ENCODE measurements at places on chromosomes 6 and 20.
A peak's percentile ranks its signal among the peaks of the same experiment; 100 is the strongest.

- DNase-seq = no peak
Measured at GRCh38 chr6:4879741-4880275, 103.6 kb downstream of the CDYL start.

DNA sequence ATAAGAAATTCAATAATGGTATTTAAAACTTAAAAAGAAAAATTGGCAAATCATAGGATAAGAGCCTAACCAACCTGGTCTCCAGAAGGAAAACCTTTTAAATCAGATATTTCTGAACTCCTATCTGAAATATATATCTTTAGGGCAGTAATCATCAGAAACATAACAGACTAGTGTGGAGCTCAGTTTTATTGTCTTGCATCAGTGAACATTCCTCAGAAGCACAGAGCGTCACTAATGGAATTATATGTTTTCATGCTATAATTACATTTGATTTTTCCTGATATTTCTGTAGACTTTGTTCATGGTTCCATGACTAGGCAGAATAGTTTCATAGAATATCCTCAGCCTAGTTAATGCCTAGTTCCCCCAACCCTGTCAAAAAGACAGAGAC is 262.2 kb downstream of the EYA4 start:
- DNase-seq = no peak

DNA sequence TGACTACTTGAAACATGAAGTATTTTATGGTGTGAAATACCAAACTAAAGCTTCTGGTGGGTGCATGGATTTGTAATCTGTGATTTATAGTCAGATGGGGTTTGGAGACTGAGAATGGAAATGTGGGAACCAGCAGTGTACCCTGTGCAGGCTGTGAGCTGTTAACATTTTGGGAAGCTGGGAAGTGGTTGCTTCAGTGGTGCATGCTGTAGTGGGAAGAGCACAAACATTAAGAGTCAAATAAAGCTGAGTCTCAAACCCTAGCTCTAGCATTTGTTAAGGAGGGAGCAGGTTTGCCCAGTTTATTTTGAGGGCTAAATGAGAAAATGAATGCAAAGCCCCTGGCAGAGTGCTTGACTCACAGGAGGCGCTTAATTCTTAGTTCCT is 235.7 kb downstream of the ZFAND3 start:
- DNase-seq = no peak

DNA sequence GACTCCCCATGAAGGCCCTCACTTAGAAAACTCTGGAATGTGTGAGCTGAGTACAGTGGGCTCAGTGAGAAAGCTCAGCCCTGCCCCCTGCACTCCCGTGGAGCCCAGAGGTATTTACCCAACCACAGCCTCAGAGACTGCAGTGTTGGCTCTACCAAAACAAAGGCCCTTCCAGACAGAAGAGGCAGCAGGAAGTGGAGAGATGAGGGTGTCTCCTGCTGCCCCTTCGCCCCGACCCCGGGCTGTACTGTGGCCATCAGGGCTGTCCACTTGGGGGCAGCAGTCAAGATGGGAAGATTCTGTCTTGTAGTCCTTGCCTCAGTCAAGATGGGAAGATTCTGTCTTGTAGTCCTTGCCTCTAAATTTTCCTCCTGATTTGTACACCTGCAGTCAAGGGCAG is 341.3 kb downstream of the TAF4 start:
- no peak for DNase-seq

DNA sequence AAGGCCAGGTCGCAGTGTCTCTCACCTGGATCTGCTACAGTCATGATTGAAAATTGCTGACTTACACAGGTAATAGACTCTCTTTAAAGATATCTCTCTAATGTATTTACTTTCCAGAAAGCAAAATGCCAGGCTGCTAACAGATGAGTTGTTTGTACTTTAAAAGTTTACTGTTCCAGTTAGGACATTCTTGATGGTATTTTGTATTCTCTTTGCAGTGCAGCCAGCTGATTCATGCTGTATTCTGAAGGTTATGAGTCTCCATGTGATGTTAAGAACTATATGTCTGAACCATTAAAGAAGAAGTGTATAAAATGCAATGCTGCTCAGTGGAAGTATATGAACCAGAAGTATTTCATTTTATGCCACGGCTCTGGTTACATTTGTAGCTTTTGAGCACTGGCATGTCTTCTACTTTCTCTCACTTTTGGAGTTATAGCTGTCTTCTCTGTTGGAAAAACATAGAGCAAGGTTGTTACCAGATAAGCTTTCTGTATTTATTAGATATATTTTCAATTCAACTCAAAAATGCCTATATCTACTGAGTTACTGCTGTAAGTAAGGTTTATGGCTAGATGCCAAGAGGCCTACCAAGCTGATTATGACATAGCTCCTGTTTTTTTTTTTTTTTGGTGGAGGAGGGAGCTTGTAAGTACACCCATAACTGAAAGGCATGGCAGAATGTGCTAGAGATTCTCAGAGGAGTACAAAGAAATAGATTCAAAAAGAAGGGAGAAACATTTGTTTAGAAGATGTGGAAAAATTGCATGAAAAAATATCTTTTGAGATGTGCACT is 130.5 kb upstream of the MAN1A1 start:
- DNase-seq = no peak

- no peak for DNase-seq
Measured at GRCh38 chr6:107853230-107853629, 29.1 kb upstream of the SCML4 start.

- no peak for DNase-seq
Measured at GRCh38 chr6:48834706-48835105, 628.3 kb downstream of the MMUT start.

GRCh38 chr20:58984691-58985090 is 3.6 kb downstream of the NELFCD start:
- no peak for DNase-seq

DNA sequence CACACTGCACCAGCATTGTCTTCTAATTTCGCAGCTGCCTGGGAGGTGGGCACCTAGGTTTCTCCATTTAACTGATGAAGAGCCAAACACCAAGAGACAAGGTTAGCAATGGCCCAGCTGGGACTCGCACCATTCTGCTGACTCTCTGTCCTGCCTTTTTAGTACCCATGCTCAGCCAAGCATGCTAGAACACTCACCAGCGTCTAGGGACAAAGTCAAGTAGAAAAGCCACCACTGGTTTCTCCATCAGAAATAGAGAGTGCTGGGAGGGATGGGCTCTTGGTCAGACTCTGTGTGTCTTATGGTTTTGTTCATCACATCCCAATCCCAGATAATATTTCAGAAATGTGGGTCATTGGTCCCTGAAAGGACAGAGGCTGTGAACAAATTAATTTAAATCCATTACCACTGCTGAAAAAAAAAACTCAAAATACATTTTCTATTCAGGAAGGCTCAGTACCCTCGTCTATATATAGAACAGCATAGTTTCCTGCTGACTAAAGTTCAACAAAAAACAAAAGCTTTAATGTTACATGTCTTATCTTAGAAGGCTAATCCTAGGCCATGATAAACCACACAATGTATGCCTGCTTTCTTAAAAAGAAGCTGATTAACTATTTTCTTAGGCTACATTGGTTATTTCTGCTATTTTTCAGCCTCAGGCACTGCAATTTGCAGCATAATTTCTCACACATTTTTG is 111.0 kb downstream of the TBC1D7 start:
- DNase-seq = peak; percentile 43

GRCh38 chr20:15445056-15445840 is 1107.8 kb upstream of the FLRT3 start:
- no peak for DNase-seq

DNA sequence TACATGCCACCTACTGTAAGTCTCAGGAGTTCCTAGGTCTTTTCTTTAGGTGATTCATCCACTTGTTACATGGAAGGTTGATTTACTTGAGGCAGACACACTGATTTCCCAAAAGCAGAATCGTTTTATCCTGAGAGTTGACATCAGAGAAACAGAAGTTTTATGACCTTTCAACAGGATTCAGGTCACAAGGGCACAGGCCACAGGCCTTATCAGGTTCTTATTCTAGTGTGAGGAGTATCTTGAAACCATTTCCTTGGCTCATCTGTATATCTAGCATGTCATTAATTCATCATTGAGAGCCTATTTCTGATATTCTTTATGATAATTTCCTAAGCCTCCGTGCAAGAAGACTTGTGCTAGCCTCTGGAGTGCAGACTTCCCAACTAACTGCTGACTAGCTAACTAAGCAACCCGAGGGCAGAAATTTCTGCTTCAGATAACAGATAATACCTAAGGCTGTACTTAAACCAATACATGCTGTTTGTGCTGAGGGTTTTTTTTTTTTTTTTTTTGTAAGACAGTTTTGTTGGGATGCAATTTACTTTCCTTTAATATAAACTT is 44.9 kb upstream of the RFPL4B start:
- no peak for DNase-seq

DNA sequence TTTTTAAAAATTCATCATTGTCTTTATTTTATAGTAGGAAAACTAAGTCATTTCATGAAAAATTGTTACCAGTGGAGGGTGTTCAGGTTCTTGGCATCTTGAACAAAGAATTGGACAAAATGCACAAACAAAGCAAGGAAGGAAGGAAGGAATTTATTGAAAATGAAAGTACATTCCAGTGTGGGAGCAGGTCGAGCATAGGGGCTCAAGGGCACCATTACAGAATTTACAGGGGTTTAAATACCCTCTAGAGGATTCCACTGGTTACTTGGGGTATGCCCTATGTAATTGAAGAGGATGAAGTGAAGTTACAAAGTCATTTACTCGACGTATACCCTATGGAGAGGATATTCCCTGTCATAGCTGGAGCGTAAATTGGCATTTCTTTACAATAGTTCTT is 37.4 kb upstream of the HDAC2 start:
- no peak for DNase-seq

- no peak for DNase-seq
Measured at GRCh38 chr20:56720620-56721213, 91.6 kb downstream of the TFAP2C start.

DNA sequence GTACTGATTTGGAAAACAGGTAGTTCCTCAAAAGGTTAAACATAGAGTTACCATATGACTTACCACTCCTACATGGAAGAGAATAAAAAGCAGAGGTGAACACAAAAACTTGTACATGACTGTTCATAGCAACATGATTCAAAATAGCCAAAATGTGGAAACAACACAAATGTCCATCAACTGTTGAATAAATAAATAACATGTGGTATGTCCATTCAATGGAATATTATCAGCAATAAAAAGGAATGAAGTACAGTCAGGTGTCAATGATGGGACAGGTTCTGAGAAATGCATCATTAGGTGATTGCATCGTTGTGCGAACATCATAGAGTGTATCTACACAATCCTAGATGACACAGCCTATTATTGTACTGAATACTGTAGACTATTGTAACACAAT is 35.3 kb downstream of the NOL4L start:
- DNase-seq = no peak

- DNase-seq = no peak
Measured at GRCh38 chr20:63337786-63338420, 23.2 kb downstream of the CHRNA4 start.

DNA sequence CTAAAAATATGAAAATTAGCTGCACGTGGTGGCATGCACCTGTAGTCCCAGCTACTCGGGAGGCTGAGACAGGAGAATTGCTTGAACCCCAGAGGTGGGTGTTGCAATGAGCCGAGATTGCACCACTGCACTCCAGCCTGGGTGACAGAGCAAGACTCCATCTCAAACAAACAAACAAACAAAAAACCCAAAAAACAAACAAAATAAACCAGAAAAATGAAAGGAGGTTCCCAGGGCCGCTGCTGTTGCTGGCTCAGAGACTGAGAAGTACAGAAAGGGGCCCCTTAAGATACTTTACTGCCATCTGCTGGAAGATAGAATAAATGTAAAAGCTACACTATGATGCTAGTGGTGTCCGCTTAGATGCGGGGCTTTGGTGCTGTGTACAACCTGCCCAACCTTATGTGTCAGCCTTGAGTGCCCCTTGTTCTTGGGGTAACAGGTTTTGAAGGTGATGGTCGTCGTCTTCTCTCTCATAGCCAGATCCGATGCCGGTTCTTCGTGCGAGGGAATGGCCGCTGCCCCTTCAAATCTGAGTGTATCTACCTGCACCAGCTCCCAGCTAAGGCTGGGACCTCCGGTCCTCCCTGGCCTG is 2.8 kb upstream of the FANCE start:
- peak; percentile 85 for DNase-seq

DNA sequence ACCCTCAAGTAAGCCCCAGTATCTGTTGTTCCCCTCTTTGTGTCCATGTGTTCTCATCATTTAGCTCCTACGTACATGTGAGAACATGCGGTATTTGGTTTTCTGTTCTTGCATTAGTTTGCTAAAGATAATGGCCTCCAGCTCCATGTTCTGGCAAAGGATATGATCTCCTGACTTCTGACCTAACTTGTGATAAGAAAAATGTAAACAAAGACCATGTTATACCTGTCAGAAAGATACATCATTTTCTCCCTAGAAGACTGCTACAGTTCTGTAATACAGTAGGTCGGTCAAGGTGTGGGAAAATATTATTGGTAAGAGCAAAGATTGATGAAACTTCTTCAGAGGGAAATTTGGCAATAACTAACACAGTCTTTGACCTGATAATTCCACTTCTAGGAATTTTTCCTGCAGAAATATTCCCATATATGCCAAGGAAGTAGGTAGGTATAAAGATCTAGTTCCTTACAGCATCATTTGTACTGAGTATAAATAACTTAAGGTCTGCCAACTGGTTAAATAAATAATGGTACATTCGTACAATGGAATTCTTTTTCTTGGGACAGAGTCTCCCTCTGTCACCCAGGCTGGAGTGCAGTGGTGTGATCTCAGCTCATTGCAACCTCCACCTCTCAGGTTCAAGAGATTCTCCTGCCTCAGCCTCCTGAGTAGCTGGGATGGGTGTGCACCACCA is 19.1 kb upstream of the FKBP5 start:
- DNase-seq = no peak

GRCh38 chr6:74320715-74321114 is 624.7 kb downstream of the CD109 start:
- no peak for DNase-seq

GRCh38 chr6:106252687-106253086 is 72.9 kb downstream of the ATG5 start:
- no peak for DNase-seq

DNA sequence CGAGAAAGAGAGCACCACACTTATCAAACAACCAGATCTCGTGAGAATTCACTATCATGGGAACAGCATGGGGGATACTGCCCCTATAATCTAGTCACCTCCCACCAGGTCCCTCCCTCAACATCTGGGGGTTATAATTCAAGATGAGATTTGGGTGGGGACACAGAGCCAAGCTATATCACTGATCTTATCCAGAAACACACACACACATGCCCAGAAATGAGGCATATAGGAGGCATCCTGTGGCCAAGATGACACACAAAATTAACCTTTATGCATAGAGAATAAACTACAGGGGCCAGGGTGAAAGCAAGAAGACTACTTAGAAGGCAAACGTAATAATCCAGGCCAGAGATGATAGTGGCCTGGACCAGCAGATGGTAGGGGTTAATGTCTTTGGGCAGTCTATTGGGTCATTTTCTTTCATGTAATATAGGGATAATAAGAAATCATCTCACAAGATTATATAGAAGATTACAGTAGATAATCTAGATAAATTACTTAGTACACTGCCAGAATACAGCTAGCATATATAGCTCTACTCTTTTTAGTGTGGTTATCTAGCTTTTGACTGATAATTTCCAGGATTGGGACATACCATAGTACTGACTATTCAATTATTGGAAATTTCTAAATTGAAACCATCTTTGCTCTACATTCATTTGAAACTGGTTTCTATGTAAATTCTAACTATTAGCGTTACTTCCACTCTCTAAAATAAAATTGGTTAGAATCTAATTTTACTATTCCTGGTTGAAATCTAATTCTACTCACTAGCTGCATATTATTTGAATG is 20.0 kb downstream of the RNF144B start:
- DNase-seq = no peak

- DNase-seq = no peak
Measured at GRCh38 chr6:7917729-7918128, 7.1 kb upstream of the TXNDC5 start.

- no peak for DNase-seq
Measured at GRCh38 chr20:21618759-21619416, 86.6 kb upstream of the PAX1 start.

Data from kidney capillary endothelial cell (primary cell).